ENCODE measurements at places on chromosomes 3 and 15. TPM values are rescaled to one million over a fixed set of nuclear protein-coding genes. Genes with fewer than 3 reads are reported as not detected.

- DNase-seq, result no peak
These were observed 70.4 kb upstream of the DLG1 start for GRCh38 chr3:197368821-197369220.

GRCh38 chr15:62027263-62027565, 33.0 kb downstream of the VPS13C start:
- no peak for DNase-seq

DNA sequence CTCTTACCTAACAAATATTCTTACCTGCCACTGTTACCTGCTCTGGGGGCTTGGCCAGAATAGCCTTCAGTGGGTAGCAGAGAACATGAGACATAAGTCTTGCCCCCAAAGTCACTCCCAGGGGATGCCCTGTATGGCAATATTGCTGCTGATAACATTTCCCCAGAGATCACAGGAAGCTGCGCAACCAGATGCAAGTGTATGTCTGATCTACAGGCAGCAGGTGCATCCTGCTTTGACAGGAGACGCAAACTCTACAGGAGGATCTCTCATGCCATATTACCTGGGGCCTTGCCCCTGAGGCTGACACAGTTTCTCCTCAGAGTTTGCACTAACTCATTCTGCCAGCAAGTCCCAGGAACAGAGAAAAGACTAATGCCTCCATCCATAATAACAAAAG, 174.4 kb upstream of the LPP start:
- DNase-seq, result no peak

GRCh38 chr3:128799653-128800052, 73.7 kb downstream of the RAB7A start:
- DNase-seq, result no peak

DNA sequence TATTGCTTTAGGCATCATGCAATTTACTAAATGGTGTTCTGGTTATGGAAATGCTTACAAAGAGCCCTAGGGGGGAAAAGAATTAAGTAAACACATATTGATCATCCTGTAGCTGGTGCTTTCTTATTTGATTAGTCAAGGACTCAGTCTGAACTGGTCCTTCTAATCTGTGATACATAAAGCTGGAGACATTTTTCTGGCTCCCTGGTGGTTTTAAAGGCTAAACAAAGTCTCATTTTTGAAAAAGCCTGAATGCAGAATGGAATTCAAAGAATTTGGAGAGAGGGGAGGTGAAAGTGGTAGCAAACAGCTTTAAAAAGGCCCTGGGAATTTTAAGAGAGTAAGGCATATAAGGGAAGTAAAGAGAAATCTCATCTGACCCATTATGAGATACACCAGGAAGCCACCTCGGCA, 149.7 kb downstream of the RBMS3 start:
- no peak for DNase-seq

DNA sequence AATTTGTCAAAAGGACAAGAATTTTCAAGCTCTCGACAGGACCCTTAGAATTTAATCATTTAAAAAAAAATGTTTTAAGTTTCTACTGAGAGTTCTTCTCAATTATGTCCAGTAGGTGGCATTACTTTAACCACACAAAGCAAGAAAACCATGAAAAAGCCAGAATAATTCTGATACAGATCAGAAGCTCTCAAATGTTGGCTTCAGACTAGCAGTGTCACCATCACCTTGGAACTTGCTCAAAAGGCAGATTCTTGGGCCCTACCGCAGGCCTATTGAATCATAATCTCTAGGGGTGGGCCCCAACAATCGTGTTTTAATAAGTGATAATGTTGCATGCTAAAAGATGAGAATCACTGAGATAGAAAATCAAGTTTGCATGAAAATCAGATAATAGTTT, 99.5 kb upstream of the KCNMB2 start:
- no peak for DNase-seq

GRCh38 chr3:158105119-158105709, 1.0 kb downstream of the SHOX2 start:
- DNase-seq, result no peak

DNA sequence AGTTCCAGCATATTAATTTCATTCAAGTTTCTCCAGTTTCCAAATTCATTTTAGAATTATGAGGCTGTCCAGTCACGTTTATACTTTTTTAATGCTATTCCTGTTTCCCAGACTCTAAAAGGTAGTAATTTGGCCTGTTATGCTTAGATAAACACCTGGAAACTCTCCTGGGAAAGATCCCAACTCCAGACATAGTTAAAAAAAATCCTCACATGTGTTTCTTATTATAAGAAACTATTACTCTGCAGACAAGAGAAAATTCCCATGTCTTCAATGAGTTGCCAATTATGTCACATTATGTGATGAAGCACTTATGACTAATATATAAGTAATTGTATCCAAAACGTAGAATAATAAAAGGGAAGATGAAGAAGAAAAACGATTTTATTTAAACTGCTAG, 137.1 kb upstream of the TMC3 start:
- DNase-seq, result no peak

- DNase-seq, result no peak
These were observed at the start of gene HOMER2 for GRCh38 chr15:82952158-82953081. TSS of gene HOMER2 (minus strand) at chr15:82952720. CDS start at chr15:82952535, 185 bp downstream.

- DNase-seq, result no peak
These were observed 119.2 kb downstream of the OSBPL10 start for GRCh38 chr3:31861826-31862225.

- DNase-seq, result no peak
These were observed 219.3 kb downstream of the PTPRG start for GRCh38 chr3:61780455-61781228.

DNA sequence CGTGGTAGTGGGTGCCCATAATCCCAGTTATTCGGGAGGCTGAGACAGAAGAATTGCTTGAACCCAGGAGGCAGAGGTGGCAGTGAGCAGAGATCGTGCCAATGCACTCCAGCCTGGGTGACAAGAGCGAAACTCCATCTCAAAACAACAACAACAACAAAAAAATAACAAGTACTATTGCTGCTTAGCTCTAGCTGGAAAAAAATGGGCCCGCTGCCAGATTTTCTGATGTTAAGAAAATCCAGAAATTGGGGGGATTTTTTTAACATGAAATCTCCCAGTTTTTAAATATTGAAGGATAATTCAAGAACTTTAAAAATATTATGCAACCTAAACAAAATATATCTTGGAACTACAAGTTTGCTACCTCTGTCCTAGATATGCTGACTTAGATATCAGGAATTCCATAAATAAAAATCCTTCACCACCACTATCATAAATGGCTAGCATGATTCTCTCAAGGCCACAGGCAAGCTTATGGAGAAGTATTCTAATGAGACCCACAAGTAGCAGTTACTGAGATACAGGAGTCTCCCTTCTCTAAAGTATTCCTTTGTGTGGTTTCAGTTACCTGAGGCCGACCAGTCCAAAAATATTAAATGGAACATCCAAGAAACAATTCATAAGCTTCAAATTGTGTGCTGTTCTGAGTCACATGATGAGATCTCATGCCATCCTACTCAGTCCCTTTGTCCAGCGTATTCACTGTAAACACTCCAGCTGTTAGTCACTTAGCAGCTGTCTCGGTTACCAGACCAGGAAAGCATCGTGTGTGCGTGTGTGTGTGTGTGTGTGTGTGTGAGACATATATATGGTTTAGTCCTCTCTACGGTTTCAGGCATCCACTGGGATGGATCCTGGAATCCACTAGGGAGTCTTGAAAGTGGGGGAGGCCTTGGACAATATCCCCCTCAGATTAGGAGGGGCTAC, 277.2 kb downstream of the TBL1XR1 start:
- DNase-seq, result peak; percentile 7

DNA sequence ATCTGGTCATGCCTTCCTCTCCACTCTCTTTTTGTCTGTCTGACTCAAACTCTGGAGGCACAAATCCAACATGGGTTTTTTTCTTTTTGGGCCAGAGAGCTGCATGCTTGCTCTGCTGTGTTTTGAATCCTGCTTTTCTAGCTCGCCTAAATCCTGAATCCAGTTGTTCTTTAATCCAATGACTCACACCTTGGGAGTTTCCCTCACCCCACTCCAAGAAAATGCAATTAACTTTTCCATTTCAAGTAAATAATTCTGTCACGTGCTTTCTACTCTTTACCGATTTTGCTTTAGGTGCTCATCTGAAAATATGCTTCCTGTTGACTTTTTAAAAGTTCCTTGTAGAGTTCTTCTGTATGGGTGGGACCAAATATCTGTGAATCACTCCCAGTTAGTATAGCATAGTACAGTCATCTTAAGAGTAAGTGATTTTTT, 47.6 kb downstream of the SLMAP start:
- DNase-seq, result peak; percentile 87

DNA sequence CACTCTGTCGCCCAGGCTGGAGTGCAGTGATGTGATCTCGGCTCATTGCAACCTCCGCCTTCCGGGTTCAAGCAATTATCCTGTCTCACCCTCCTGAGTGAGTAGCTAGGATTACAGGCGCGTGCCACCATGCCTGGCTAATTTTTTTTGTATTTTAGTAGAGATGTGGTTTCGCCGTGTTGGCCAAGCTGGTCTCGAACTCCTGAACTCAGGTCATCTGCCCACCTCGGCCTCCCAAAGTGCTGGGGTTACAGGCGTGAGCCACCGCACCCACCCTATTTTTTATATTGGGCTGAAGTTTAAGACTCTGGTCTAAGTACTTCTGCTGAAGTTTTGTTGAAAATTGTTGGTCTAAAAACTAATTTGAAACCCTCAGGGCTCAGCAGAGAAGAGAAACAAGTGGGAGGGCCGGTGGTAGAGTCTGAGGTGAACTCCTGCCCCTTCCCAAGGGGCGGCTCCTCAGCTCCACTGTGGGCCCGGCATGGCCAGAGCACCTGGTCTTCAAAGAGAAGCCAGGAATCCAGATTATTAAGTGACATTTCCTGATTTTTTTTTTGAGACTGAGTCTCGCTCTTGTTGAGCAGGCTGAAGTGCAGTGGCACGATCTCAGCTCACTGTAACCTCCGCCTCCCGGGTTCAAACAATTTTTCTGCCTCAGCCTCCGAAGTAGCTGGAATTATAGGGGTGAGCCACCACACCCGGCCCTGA, 4.0 kb downstream of the HDAC11 start:
- no peak for DNase-seq

- DNase-seq, result peak; percentile 85
These were observed 63.3 kb downstream of the ABTB1 start for GRCh38 chr3:127735767-127736693.

DNA sequence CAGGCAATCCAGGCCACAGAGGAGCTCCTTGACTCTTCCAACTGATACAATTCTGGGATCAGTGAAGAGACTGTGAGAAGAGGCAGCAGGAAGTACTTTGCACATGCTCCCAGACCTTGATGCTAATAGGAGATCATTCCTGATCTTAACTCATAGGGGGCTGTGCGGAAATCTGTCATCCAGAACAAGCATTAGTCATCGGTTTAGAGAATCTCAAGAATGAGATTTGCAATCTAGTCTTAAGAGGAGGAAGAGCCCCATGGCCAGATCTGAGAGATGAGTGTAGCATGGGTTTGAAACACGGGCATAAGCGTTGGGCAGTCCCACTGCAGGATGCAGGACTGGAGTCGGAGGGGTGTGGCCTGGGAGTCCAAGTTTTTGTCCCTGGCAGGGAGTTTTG, 1081.1 kb downstream of the NAALADL2 start:
- DNase-seq, result peak; percentile 21

- DNase-seq, result no peak
These were observed 7.7 kb upstream of the GOLGB1 start for GRCh38 chr3:121757087-121757811.

DNA sequence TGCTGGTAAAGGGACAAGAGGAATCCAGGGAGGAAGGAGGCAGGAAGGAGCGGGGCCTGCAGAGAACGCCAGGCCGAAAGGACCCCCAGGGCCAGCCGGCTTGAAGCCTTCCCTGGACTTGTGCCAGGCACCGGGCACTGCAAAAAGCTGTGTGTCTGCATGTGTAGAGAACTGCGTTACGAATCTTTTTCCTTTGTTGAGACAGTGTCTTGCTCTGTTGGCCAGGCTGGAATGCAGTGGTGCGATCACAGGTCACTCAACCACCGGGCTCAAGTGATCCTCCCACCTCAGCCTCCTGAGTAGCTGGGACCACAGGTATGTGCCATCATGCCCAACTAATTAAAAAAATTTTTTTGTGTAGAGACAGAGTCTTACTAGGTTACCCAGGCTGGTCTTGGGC, 17.0 kb upstream of the MUC4 start:
- no peak for DNase-seq

DNA sequence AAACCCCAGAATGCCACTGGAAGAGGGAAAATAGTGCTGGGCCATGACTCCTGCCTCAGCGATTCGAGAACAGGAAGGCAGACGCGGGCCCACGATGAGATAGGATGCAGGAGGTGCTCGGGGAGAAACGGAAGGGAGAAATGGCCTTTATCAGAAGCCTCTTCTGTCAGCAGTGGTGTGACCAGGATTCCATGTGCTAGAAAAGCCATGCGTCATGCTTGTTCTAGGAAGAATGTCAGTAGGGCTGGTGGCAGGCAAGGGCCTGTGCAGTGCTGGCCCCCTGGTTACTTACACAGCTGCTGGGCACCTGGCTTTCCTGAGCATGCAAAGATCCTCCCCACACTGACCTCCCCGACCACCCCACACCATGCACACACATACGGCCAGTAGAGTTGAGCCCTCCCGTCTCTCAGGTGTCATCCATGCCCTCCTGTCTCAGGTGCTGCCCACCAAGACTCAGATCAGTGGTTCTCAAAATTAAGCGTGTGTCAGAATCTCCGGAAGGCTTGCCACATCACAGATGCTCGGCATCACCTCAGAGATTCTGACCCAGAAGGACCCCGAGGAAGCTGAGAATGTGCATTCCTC, 106.7 kb downstream of the ADAMTS17 start:
- DNase-seq, result no peak

- DNase-seq, result no peak
These were observed 61.8 kb downstream of the SLC9A9 start for GRCh38 chr3:143786219-143787191.

GRCh38 chr3:7082244-7082643, 221.3 kb downstream of the GRM7 start:
- no peak for DNase-seq

DNA sequence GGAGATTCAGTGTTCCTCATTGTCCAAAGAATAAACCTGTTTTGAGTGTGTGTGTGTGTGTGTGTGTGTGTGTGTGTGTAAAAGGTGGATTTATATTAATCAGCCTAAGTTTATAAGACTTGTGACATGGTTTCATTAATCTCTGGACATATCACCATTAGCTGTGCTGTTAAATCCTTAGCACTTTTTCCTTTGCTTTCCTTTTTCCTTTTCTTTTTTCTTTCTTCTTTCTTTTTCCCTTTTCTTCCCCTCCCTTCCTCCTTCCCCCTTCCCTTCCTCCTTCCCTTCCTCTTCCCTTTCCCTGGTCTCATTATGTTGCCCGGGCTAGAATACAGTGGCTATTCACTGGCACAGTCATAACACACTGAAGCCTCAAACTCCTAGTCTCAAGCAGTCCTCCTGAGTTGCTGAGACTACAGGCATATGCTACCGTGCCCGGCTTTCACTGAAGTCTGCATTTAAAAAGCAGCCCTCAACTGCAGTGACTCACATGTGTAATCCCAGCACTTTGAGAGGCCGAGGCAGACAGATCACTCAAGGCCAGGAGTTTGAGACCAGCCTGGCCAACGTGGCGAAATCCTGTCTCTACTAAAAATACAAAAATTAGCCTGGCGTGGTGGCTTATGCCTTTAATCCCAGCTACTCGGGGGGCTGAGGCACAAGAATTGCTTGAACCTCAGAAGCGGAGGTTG, 28.6 kb upstream of the ITPKA start:
- DNase-seq, result no peak

GRCh38 chr15:63915209-63915872, 81.6 kb upstream of the HERC1 start:
- DNase-seq, result no peak

CLDN18 gene
- total RNA-seq, result not detected

HCN4 gene
- 1.4 TPM for total RNA-seq

CAPN3 gene
- 3.7 TPM for total RNA-seq

C3orf52 gene
- total RNA-seq, result 42.9 TPM

FSTL1 gene
- total RNA-seq, result 142 TPM

EOMES gene
- total RNA-seq, result not detected

C3orf38 gene
- 27.0 TPM for total RNA-seq

GOLGA8J gene
- not detected for total RNA-seq

MME gene
- 117 TPM for total RNA-seq

GOLGA8K gene
- not detected for total RNA-seq

All from kidney epithelial cell (primary cell).